T-helper 22 cell (primary cell): ENCODE measurements at places on chromosomes 6 and 20.
A peak's percentile ranks its signal among the peaks of the same experiment; 100 is the strongest.

- DNase-seq: no peak
Measured at GRCh38 chr6:147715035-147715434, 206.5 kb downstream of the SAMD5 start.

DNA sequence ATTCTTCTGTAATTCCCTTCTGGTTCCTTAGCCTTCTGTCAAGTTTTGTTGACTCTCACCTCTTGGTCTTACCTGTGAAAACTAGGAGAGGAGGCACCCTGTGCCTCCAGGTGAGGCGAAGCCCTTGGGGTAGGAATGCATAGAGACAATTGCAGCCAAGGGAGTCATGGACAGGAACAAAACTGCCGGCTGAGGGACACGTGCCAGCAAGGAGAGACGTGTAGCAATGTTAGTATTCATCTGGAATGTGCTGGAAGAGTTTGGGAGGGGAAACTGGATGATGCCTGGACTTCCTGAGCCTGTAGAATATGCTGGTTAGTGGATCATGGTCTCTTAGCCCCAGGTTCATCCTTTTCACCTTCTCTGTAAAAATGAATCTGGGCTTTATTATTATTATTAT, 3.9 kb upstream of the TIAM2 start:
- no peak for DNase-seq

GRCh38 chr6:149840345-149841075, 23.6 kb downstream of the LRP11 start:
- DNase-seq: no peak

GRCh38 chr6:11062715-11063114, 18.6 kb upstream of the ELOVL2 start:
- DNase-seq: no peak

DNA sequence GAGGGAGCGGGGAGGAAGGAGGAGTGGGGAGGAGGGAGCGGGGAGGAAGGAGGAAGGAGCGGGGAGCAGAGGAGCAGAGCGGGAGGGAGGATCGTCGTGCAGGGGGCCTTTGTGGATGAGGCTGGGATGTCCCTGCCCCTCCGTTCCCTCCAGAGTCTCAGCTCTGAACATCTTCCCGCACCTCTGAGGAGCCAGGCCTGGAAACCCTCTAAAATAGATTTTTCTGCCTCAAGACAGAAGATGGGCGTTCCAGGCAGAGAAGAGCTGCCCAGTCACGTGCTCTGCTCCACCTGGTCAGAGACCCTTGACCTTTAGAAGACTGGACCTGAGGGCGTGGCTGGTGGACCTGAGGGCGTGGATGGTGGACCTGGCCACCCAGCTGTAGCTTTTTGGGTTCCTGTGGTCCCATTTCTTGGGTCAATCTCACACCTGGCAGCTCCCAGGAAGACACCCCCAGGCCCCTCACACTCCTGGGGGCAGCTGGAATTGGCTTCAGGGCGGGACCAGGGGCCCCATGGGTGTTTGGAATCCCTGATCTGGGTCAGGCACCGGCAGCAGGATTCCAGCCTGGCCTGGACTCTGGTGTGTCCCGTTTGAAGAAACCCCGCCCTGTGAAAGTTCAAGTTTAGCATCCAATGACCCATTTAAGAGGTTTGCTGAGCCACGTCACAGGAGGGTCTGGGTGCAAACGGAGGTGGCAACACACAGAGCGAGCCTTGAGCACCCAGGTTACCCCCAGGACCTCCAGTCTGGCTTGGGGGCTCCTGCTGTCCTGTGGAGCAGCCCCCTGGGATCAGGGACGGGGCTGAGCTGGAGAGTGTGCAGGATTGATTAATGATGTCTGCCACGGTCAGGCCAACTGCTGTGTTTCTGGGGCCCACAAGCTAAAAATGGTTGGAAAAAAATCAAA, 96.9 kb upstream of the BHLHE23 start:
- no peak for DNase-seq

DNA sequence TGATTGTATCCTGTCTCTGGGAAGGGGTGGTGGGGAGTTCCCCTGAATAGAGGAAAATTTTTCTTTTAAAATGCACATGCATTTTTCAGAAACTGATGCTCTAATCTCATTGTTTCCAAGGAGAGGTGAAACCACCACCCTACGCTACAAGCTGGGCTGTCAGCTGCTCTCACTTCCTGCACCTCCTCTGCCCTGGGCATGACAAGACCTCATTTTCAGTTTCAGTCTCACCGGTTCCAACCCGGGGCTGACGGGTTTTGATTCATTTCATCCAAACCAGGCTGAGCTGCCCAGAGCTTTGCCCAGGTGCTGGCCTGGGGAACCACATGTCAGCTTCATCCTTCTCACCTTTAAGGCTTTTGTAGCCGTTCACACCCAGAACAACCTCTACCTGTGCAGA, 99.7 kb downstream of the EYA2 start:
- DNase-seq: no peak

DNA sequence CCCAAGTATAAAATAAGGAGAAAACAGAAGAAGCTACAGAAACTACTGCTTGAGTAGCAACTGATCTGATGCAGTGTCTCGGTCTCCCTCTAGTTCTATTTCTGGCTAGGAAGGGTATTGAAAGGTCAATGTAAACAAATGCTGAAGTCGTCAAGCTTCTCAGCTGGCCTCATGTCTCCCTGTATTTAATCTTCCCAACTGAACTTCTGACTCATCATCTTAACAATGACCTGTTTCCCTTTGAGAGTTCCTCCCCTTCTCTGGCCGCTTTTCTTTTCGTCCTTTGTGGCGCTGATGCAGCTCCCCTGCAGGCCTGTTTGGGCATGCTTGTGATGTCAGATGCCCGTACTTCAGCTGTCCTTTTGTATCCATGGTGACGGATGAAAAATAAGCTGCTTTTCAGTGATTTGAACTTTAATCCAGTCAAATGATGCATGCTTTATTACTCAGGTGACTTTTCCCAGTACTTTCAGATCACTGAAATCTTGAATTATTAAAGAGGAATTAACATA, 7.8 kb upstream of the LCA5 start:
- DNase-seq: no peak

DNA sequence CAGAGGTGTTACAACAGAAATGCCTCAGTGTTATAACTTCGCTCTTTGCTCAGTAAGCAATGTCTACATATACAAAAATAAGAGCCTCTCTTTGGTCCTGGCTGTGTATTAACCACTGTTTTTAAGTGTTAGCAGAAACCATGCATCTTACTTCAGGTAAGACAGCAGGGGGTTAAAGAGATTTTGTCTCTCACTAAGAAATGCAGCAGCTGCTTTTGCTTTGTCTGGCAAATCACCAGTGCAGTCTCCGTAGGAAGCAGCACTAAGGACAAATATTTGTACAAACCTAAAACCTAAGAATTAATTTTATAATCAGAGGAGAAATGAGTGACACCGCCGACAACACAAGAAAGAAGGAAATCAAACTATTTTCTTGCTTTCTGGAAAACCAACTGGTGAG, 758 bp downstream of the SMIM28 start:
- DNase-seq: no peak

GRCh38 chr6:11226005-11226404, 6.5 kb downstream of the NEDD9 start:
- DNase-seq: no peak

DNA sequence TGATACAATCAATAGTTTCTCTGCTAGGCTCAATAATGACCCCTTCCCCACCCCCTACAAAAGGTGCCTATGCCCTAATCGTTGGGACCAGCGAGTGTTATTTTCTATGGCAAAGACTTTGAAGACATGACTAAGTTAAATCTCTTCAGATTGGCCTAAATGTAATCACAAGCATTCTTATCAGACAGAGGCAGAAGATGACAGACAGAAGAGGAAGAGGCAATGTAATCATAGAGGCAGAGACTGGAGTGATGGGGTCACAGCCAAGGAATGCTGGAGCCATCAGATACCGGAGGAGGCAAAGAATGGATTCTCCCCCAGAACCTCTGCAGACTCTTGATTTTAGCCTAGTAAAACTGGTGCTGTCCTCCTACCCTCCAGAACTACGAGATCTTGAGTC, 159.3 kb downstream of the EDN1 start:
- no peak for DNase-seq

GRCh38 chr6:75997696-75998095, 74.8 kb downstream of the IMPG1 start:
- DNase-seq: no peak

- DNase-seq: no peak
Measured at GRCh38 chr20:38986663-38987062, 24.5 kb downstream of the DHX35 start.

- no peak for DNase-seq
Measured at GRCh38 chr6:11231564-11232192, 790 bp downstream of the NEDD9 start.

GRCh38 chr20:24778585-24779031, 170.5 kb upstream of the CST7 start:
- no peak for DNase-seq

GRCh38 chr20:63360850-63361518, at the start of gene CHRNA4:
CHRNA4 (minus strand) TSS chr20:63361349; CDS start chr20:63361165, 184 bp downstream.
- DNase-seq: no peak

DNA sequence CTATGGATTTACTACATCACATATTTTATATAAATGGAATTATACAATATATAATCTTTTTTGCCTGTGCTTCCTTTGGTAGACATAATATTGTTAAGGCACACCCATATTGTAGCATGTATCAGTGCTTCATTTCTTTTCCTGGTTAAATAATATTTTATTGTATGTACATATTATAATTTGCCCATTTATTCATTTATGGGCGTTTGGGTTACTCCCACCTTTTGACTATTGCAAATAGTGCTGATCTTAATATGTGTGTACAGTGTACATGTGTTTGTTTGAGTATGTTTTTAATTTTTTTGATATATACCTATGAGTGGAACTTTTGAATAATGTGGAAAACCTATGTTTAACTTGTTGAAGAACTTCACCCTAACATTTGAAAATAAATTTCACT, 804.2 kb downstream of the DHX35 start:
- no peak for DNase-seq

DNA sequence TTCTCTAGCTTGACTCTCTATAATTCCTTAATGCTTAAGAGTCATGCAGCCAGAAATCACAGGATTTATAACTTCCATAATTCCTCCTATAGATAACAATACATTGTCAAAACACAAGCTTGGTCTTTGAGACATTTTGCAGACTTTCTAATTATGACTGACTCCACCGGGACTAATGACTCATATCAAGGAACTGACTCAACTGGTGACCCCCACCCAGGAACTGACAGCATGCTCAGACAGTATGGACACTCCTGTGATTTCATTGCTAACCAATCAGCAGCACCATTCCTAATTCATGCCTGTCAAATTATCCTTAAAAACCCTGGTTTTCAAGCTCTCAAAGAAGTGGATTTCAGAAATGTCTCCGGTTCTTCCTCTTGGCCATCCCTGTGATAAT, 670.5 kb upstream of the IMPG1 start:
- DNase-seq: no peak

- no peak for DNase-seq
Measured at GRCh38 chr20:64244870-64245603, 10.5 kb upstream of the PCMTD2 start.

GRCh38 chr6:10429638-10430427, 15.0 kb upstream of the TFAP2A start:
- DNase-seq: no peak

DNA sequence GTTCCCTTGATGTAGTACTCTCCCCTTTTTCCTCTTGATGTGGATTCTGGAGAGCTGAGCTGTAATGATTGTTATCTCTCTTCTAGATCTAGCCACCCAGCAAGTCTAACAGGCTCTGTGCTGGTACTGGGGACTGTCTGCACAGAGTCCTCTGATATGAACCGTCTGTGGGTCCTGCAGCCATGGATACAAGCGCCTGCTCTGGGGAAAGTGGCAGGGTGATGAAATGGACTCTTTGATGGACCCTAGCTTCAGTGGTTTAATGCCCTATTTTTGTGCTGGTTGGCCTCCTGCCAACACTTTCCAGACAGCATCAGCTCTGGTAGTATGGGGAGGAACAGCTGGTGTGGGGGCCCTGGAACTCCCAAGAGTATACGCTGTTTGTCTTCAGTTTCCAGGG, 216.3 kb downstream of the ADGRG6 start:
- DNase-seq: no peak

GRCh38 chr20:14235355-14235754, 102.1 kb downstream of the FLRT3 start:
- DNase-seq: no peak

GRCh38 chr6:13407709-13408695, 79.4 kb downstream of the GFOD1 start:
- DNase-seq: no peak

- DNase-seq: no peak
Measured at GRCh38 chr6:105994591-105995390, 91.3 kb upstream of the PRDM1 start.

GRCh38 chr20:8305449-8305978, 173.4 kb downstream of the PLCB1 start:
- DNase-seq: peak; percentile 31

GRCh38 chr6:52515219-52515960, 61.5 kb downstream of the TRAM2 start:
- DNase-seq: no peak

DNA sequence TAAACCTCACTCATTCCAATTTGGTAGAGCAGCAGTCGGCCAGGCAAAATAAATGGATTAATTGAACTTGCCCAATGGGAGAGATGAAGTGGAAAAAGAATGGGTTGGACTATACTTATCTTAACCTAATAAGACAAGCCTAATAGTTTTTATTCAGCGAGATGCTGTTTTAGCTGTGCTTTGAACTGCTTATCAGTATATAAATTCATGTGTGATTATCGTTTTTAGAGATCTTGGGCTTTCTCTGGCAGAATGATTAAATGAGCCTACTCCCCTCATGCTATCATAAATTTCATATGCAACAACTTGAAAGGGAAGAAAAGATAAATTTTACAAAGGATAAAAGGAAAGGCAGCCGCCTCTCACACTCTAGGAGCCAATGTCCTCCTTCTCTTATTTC, 59.8 kb downstream of the SNAP25 start:
- no peak for DNase-seq

DNA sequence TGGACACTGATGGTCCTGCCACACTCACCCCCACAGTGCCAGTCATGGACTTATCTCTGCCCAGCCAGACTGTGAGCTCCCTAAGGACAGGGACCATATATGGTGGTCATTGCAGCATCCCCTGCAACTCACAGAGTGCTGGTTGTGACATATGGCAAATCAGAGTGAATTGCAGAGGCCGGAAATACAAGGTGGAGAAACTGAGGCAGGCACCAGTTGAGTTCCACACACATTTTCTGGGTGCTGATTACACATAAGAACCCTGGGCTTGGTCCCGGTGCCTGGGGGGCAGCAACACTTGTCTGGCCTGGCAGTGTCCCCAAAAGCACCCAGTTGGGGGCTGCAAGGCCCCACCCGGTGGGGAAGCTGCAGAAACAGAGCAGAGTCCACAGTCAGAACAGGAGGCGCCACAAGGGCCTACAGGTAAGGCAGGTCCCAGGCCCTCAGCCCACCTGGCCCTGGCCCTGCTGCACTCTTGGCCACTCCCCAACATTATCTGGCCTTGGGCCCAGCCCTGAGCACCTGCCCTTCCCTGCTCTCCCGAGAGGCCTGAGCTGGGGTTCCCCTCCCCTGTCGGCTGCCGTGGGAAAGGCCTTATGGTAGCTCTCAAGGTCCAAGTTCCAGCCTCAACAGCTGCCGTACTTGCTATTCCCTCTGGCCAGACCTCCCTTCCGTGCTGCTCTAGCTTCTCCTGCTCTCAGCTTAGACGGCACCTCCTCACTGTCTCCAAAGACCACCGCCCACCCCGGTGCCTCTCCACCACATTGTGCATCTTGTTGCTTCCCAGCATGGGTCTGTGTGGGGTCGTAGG, 140.8 kb upstream of the PTPN1 start:
- DNase-seq: no peak
